ENCODE measurements at places on chromosomes 3 and 15.
A peak's percentile ranks its signal among the peaks of the same experiment; 100 is the strongest.

- DNase-seq = no peak
Observed at GRCh38 chr3:74862476-74862875, 248.0 kb upstream of the CNTN3 start.

DNA sequence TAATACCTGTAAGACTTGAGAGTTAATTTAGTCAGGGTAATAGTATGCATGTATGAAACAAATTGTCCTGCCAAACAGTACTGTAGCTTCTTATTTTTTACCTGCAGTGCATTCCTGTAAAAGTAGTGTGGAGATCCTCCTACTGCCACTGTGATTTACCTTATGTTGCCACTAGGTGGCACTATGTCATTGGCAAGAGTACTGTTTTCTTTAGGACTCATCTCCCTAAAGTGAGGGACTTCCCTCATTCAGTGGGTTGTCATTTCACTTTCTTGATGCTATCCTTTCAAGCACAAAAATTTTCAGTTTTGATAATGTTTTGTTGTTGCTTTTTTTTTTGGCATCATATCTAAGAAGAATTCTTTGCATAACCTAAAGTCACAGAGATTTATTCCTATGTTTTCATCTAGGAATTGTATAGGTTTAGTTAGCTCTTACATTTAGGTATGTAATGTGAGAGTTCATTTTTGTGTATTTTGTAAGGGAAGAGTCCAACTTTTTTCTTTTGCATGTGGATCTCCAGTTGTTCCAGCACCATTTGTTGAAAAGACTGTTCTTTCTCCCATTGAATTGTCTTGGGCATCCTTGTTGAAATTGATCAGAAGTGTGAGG, 105.7 kb downstream of the AKAP13 start:
- peak; percentile 27 for DNase-seq

DNA sequence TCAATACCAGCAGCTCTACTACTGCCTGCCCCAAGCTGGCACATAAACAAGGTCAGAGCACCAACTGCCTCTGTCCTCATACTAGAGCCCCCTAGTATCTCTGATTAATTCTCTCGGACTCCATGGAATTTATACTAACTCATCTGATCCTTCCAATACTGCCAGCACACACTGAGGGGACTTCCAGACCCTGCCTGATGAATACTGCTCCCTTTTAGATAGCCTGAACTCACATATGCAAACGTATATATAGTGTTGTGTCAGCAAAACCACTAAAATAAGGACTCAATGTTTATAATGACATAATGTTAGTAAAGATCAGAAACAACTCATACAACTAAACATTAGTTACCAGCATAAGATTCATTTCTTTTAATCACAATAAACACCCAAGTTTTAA, 25.0 kb downstream of the CEP70 start:
- DNase-seq = no peak

DNA sequence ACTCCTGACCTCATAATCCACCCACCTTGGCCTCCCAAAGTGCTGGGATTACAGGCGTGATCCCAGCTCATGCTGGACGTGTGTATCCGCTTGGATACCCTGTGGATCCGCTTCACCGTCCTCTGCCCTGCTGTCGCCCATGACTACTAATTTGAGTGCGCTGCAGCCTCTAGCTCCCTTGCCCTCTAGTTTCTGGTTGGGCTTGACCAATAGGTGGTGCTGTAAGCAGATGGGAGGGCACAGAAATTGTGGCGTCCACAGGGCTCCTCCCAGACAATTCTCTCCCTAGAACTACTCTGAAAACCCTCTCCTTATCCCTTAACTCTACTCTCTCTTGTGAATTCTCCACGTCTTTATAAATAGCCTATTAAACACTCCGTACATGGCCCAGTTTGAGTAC, 36.2 kb downstream of the ZPLD1 start:
- DNase-seq = no peak

DNA sequence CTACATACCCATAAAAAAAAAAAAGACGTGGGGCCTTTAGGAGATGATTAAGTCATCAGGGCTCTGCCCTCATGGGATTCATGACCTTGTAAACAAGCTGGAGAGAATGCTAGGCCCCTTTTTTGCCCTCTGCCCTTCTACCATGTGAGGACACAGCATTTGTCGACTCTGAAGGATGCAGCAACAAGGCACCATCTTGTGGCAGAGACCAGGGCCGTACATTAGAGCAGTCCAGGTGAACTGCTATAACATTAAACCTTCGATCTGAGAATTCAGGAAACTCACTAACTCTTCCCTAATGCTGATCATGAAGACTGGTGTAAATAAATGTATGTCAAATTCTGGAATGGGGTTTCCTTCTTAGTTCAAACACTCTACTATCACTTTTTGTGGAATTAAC, 30.7 kb upstream of the SIAH2 start:
- no peak for DNase-seq

- DNase-seq = no peak
Observed at GRCh38 chr15:31398677-31399301, 72.2 kb downstream of the KLF13 start.

DNA sequence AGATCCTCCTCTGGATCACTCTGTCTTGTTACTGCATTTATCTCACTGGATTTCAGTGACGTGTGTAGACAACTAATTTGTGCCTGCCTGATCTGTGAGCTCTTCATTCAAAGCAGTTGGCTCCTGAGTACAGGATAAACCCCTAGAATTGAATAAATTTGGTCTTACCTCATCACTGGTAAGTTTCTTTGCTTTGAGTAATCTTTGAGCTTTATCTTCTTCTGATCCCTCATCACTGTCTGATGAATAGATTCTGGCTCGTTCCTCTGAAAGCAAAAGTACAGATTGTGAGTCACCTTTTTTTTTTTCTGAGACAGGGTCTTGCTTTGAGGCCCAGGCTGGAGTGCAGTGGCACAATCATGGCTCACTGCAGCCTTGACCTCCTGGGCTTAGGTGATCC, 24.5 kb downstream of the LEO1 start:
- no peak for DNase-seq

DNA sequence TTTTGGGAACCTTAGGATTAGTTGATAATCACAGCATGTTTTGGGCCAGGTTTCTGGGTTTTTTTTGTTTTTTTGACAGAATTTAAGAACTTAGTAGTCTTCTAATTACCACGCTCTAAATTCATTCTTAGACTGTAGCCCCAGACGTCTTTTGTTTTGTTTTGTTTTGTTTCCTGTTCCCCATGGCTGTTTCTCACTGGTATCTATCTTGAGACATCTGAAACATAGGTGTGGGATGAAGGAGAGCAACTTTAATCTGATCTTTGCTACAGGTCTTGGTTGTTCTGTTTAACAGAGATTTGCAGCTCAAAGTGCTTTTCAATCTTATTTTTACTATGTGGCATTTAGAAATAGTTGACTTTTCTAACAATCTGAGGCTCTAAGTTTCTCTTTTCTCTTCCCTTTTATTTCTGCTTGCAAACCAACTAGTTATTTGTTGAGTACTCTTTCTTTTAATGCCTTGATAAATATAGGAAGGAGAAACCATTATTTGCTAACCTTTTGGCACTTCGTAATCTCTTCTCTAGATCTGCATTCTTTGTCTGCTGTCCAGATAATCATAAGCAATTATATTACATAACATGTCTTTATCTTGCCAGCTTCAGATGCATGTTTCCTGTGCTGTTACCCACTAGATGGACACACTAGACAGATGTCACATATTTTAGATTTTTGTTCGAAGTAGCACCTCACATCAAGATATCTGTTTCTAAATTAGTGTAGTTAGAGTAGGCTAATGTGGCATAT, 40.9 kb downstream of the FBXL2 start:
- no peak for DNase-seq

GRCh38 chr3:119769394-119770149, 12.3 kb upstream of the NR1I2 start:
- no peak for DNase-seq

- no peak for DNase-seq
Observed at GRCh38 chr3:177145381-177145780, 51.9 kb downstream of the TBL1XR1 start.

GRCh38 chr15:40051616-40052415, 12.8 kb upstream of the SRP14 start:
- DNase-seq = no peak

DNA sequence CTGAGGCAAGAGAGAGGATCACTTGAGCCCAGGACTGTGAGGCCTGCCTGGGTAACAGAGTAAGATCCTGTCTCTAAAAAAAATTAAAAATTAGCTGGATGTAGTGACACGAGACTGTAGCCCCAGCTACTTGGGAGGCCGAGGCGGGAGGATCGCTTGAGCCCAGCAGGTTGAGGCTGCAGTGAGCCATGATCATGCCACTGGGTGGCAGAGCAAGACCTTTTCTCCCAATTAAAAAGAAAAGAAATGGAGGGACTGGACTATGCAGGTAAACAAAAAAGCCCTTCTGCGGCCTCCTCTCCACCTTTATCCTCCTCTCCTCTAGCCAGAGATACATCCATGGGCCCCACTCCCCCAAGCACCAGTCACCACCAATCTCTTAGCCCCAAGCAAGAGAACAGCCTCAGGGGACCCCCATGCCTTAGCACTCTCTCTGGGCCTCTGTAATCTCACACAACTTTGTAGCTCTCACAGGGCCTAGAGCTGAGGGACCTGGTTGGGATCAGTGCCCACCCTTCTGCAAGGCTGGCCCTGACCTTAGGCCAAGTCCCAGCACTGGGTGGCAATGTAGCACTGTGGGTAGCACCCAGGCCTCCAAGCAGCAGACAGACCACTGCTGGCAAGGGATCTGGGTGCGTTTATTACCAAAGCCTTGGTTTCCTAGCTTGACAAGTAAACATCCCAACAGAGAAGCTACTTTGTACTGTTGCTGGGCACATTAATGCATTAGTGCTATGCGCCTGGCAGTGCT, 43.4 kb downstream of the FAM174B start:
- DNase-seq = no peak

GRCh38 chr3:22353126-22353525, 602.1 kb upstream of the ZNF385D start:
- DNase-seq = no peak

DNA sequence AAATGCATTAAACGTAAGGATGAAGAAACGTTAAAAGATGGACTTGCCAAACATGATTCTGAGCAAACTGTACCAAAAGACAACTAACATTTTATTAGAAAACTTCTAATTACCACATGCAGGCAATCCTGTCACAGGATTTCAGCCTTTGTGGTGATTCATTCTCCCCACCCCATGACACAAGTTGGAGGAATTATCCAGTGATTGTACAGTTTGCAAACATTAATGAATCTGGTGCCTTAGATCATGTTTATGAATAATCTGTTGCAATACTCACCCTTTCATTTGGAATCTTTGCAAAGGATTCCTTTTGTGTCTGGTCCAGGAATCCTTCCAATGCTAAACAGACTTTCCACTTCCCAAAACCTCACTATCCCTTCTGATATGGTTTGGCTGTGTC, 23.3 kb upstream of the ERC2 start:
- no peak for DNase-seq

GRCh38 chr3:195566797-195567196, 16.9 kb downstream of the APOD start:
- no peak for DNase-seq

GRCh38 chr3:70770650-70771049, 458.2 kb upstream of the MDFIC2 start:
- DNase-seq = no peak

DNA sequence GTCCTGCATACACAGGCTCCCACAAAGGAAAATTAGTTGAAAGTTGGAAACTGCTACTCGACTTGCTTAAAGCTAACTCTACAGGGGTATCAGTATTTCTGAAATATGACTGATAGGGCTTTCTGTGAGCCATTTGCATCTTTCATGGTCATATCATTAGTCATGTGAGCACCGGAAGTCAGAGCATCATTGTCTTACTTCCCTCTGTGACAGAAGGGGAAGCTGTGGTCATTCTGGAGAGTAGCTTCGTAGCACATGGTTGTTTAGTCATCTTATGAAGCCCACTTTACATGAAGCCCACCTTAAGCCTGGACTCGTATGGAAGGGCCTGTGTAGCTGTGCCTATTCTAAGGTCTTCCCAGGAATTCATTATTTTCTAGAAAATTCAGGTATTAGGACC, 69.0 kb downstream of the COL6A5 start:
- no peak for DNase-seq

GRCh38 chr3:157914882-157915281, 191.3 kb downstream of the SHOX2 start:
- DNase-seq = no peak

DNA sequence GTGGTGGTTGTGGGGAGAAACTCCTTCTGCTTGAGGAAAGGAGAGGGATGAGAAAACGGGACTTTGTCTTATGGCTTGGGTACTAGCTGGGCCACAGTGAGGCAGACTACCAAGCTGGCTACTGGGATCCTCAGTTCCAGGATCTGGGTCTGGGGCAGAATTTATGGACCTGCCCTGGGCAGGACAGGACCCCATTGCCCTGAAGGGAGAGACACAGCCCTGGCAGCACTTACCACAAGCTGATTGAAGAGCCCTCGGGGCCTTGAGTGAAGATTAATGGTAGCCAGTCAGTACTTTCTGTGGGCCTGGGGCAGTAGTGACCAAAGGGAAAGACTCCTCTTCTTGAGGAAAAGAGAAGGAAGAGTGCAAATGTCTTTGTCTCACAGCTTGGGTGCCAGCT, 799.7 kb downstream of the SI start:
- DNase-seq = no peak

DNA sequence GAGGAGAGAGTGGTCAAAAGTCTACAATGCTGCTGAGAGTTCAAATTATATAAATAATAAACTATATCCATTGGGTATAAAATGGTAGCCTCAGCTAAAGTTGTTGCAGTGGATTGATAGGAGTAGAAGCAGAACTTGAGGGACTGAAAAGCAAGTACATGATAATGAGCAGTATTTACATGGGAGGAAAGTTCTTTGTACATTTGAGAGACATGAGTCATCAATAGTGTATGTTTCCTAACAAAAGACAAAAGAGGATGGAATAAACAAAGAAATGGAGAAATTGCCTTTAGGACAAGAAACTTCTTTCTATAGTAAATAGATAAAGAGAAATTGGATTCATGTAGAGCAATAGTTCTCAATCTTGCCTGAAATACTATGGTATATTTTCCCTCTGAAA, 110.0 kb upstream of the PLSCR5 start:
- DNase-seq = no peak

GRCh38 chr3:53191836-53192480, 30.9 kb downstream of the PRKCD start:
- no peak for DNase-seq

- no peak for DNase-seq
Observed at GRCh38 chr3:59605944-59606534, 556.2 kb upstream of the CFAP20DC start.

DNA sequence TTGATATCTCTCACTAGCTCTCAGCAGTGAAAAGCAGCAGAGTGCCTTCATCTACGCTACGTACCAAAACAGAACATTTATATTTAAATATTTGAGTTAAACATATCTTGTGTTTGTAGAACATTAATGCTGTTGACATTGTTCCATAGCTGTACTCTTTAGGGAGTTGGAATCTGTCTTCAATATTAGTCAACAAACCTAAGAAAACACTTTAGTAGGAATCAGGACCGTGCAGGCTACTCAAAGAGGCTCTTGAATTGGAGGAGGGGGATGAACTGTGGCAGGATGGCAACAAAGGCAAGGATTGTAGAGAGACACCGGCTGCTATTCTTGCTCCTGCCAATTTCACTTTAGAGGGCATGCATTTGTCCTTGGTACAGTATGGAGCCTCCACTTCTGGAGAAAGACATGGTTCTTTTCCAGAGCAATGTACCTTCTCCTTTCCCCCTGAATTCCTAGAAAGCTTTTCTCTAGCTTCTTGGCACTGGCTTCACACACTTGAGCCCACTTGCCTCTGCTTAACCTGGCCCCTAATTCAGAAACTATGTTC, 265.9 kb downstream of the CD47 start:
- no peak for DNase-seq

Measured in stimulated activated CD4-positive, alpha-beta T cell treated with anti-CD3 and anti-CD28 coated beads, TNF-alpha, amount 100 ng/mL, for 1 hour (primary cell).